ENCODE measurements at places on chromosomes 6 and 20. TPM values are rescaled to one million over a fixed set of nuclear protein-coding genes. Genes with fewer than 3 reads are reported as not detected.

DSP gene
- total RNA-seq = 38.3 TPM

GRCh38 chr6:130382872-130383490, 17.2 kb downstream of the TMEM200A start:
- no peak for DNase-seq

- DNase-seq = peak; percentile 71
These were observed 347.8 kb upstream of the PLCB4 start for GRCh38 chr20:8721098-8721497.

- no peak for DNase-seq
These were observed 20.1 kb downstream of the IGF2R start for GRCh38 chr6:159988983-159989454.

GRCh38 chr6:32763421-32763820, at the start of gene HLA-DQB2:
TSS of gene HLA-DQB2 (minus strand) at chr6:32763532. CDS start at chr6:32763470, 62 bp downstream.
- DNase-seq = no peak
